CD4-positive, alpha-beta T cell treated with Interleukin-10 for 1 hour (primary cell): ENCODE measurements at places on chromosomes 7 and 10.

GRCh38 chr7:113996405-113996804, 77.6 kb upstream of the PPP1R3A start:
- DNase-seq, result no peak

GRCh38 chr10:22711373-22711772, 3.0 kb downstream of the PIP4K2A start:
- no peak for DNase-seq

- DNase-seq, result no peak
Measured at GRCh38 chr7:6384327-6384726, 63.4 kb downstream of the DAGLB start.

DNA sequence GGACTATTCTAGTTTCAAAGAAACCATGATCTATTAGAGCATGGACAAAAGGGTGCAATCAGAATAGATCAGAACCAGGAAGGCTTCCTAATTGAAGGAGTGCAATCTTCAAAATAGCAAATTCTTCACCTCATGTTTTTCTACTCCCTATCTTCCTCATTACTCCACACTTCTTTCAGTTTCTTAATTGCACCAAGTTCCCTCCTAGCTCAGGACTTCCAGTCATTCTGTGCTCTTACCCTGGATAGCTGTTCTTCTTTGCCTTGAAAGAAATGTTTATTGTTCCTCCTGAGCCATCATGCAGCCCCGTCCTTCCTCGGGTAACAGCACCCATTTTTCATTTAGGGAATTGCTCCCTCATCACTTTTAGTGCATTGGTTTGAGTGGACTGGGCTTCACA, 23.1 kb downstream of the TRPV5 start:
- DNase-seq, result no peak

DNA sequence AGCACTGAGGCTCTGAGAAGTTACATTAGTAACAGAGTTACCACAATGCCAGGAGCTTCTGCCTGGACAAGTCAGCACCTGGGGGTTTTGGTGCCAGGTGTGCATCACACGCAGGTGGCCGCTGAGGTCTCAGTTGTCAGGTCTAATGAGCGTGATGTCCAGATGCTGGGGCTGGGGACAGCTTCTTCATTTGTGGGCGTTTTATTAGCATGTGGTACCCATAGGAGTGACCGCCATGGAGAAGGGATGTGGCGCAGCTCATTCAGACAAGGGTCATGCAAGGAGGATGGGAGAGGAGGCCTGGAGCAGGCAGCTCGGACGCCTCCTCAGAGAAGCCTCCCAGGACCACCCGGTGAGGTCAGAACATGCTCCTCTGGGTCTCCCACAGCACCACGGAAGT, 27.8 kb downstream of the FAM241B start:
- DNase-seq, result no peak

GRCh38 chr10:104824380-104825006, 183.4 kb downstream of the SORCS3 start:
- DNase-seq, result peak; percentile 9

DNA sequence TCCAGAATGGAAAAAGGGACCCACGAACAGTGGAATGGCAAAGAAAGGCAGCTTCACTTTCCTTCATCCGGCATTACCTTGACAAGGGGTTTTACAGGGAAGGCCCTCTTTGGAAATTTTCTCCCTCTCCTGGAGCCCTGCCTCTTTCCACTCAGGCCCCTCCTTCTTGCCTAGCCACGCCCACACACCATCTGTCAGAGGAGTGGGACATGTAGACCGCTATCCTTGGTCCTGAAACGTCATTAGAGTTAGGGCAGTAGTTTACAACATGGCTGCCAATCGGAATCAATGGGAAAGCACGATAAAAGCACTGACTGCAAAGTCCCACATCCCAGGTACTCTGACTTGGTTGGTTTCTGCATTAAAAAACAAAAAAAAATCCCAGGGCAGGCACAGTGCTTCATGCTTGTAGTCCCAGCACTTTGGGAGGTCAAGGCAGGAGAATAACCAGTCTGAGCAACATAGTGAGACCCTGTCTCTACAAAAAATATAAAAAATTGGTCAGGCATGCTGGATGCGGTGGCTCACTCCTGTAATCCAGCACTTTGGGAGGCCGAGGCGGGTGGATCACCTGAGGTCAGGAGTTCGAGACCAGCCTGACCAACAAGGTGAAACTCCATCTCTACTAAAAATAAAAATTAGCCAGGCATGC, 96.4 kb downstream of the MARCHF5 start:
- no peak for DNase-seq

GRCh38 chr7:41709621-41710020, 6.7 kb upstream of the INHBA start:
- DNase-seq, result no peak

- no peak for DNase-seq
Measured at GRCh38 chr7:106514881-106515280, 146.1 kb downstream of the CCDC71L start.

DNA sequence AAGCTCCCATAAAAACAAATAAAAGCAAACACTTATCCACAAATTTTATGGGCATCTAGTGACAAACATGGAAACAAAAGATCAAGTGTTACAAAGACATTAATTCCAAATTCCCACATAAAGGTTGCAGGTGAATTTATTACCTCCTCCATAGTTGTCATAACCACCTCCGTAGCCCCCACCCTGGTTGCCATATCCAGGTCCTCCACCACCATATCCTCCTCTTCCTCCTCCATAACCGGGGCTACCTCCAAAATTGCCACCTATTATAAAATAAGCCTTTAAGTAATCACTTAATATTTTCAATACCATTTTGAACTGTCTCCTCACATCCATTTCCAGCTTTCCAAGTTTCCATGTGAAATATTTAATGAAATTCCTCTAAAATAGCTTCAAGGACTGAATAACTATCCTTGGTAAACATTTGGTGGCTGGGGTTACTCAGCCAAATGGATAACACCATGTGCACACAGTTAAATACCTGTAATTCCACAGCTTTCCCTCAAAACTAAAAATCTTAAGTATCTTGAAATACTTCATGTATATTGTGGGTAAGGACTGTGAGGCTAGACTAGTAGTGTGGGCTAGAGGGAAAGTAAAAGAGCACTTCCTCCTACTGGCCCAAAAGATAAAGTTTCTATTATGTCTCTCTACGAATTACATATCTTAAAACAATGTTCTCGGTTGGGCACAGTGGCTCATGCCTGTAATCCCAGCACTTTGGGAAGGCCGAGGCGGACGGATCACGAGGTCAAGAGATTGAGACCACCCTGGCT, 6.9 kb downstream of the HNRNPA2B1 start:
- DNase-seq, result peak; percentile 35

- peak; percentile 26 for DNase-seq
Measured at GRCh38 chr10:91162050-91162494, 58.4 kb upstream of the PCGF5 start.
